Stimulated activated CD8-positive, alpha-beta memory T cell treated with anti-CD3 and anti-CD28 coated beads, Interleukin-15, amount 100 ng/mL, for 24 hours (primary cell): ENCODE measurements at places on chromosomes 11 and 22.
A peak's percentile ranks its signal among the peaks of the same experiment; 100 is the strongest.

DNA sequence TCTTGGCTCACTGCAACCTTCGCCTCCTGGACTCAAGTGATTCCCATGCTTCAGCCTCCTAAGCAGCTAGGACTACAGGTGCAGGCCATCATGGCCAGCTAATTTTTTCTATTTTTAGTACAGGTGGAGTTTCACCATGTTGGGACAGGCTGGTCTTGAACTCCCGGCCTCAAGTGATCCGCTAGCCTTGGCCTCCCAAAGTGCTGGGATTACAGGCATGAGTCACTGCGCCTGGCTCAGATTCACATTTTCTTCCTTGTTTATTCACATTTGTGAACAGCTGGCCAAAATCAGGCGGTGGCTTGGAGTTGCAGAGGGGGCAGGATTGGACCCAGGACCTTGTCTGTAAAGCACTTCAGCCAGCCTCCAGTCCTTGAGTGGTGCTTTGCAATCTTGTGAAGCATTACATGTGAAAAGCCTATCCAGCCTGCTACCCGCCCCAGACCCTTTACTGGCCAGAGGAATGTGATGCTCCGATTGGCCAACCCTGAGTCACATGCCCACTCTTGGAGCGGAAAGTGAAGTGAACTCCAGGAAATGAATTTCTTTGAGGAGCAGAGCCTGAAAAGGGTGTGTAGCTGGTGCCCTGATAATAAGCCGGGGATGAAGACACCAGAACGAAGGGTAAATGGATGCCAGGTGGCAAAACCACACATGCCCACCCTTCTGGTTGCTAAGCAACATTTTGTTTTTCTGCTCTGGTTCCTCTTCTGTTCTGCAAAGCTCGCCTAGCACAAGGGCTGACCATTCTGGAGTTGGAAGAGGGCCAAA lies 62.6 kb upstream of the PTPRJ start:
- DNase-seq = no peak

DNA sequence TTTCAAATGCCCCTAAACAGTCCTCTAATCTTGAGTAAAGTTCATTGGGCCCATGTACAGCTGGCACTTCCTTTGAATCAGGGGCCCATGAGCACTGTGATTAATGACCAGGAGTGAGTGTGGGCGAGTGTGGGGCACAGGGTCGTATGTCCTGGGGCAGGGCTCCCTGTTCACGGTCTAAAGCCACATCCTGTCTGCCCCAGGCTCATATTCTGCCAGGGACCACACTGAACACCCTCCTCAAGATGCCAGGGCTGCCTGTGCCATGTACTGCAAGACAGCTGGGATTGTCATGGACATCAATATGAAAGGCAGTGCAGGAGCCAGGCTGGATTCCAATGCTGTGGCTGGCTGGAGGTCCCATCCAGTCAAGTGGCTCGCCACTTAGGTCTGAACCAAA lies 130.5 kb downstream of the KIRREL3 start:
- DNase-seq = no peak

- DNase-seq = no peak
These were observed 39.5 kb downstream of the CTNND1 start for GRCh38 chr11:57801183-57801485.

DNA sequence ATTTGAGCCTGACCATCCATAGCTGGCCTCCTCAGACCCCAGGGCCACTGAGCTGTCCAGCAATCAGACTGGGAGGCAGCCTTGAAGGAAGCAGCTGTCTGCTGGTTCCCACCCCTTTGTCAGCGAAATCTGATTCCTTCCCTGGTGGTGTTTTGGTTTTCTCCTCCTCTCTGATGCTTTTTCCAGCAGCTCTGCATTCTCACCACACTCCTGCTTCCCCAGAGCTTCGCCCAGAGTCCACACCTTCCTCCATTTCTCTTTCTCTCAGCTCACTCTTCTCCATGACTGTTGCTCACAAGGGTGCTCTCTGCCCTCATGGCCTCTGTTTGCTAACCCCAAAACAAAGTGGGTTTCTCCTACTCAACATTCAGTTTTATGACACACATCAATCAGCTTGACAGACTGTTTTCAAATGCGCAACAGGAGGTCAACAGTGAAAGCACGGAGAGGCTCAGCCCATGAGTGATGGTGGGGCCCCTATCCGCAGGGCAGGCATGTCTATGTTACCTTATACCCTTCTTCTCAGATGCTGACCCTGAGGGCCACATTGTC lies 130.6 kb upstream of the MTNR1B start:
- no peak for DNase-seq

- DNase-seq = peak; percentile 74
These were observed 3.5 kb downstream of the PHLDB1 start for GRCh38 chr11:118610773-118611432.
